ENCODE measurements at places on chromosomes 1 and 21.

GRCh38 chr1:209249280-209249670 lies 334.2 kb upstream of the CAMK1G start:
- no peak for DNase-seq

DNA sequence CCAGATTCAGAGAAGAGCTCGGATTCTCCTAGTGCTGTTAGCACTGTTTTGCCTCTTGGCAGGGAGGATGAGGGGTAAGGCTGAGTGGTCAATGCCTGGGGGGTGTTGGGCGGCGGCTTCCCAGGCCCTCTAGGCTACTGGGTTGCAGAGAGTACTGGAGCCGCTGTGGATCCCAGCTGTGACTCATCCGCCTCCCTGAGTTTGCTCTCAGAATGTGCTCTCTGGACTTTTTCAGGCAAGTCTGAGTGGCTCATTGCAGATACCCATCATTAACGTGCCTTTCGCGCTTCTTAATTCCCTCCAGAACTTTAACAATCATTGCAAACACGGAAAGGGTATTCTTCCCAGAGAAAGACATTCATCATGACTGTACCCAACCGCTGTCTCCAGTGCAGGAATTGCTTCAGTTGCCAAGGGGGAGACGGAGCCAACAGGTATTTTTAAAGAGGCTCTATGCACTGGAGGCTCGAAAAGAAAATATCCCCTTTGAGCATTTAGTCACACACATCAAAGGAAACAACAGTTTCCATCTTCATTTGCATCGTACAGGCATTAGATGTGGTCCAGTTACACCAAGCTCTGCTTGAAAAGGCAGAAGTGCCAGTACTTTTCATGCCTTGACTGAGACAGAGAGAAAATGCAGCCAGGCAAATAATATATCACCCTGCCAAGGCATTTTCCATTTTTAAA lies 14.4 kb upstream of the CAMTA1 start:
- DNase-seq = peak; percentile 59

DNA sequence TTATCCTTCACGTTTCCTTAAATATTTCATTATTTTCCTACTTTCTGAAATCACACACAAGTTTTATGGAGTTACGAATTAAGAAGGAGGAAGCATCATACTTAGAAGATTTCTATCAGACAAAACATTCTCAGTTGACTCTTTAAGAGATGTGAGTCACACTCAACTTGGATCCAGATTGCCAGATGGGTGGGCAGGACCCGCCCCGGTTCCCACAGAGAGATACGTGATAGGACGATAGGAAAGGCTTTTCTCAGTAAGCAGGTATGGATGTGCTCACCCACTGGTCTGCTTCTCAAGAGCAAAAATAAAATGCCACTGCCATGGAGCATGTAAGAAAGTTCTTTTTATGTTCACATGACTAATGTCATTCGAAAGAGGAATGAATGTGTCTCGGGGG lies 392.6 kb downstream of the MRPL39 start:
- DNase-seq = no peak

- peak; percentile 8 for DNase-seq
Measured at GRCh38 chr1:100943533-100943932, 47.6 kb downstream of the SLC30A7 start.

- DNase-seq = no peak
Measured at GRCh38 chr21:28779914-28780313, 212.8 kb downstream of the LTN1 start.

- DNase-seq = no peak
Measured at GRCh38 chr1:176338877-176339276, 124.1 kb upstream of the PAPPA2 start.

GRCh38 chr1:91781371-91781825 lies 104.6 kb downstream of the TGFBR3 start:
- DNase-seq = peak; percentile 96

GRCh38 chr1:18575620-18576019 lies 55.0 kb upstream of the PAX7 start:
- DNase-seq = peak; percentile 27

DNA sequence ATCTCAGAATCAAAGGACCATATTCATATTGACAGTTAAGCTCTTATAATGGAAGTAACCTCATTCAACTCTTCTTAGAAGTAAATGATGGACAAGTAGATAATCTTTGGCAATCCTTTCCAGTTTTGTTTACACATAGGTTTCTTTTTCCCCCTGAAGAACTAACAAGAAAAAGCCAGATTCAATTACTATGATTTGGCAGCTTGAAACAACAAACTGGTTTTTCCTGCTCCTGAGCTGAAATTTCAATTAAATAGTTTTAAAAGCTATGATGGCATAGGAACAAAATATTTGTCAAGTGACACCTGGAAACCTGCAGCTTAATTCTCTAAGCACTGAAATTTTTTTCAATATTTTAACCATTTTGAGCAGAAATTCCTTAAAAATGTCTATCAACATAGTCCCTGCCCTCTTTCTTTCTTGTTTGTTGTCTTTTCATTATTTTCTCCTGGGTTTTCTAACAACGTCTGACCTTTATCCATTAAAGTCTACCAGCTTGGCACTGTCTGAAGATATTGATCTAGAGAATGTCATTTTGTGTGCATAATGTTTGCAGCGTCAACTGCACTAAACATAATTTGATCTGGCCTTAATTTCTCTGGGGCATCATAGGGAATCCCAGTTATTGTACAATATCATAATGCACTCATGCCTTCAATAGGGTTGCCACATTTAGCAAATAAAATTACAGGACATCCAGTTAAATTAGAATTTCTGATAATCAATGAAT lies 4.0 kb upstream of the SLC35A3 start:
- no peak for DNase-seq

DNA sequence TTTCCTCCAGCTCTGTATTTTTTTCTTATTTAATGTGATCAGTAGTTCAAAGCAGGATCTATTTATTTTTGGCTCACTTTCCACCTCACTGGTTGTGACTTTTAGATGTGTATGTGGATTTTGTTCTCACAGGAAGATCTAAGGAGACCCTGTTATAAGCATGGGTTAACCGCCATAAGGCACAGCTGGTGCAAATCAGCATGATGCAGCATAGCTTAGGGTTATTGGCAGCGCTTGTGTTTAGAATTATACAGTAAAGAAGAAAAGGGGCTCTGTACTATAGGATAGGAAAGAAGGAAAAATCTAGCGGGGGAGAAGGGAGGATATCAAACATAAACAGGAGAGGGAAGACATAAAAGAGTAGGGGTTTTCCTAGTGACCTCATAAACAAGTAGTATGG lies 26.9 kb upstream of the RGL1 start:
- DNase-seq = no peak

GRCh38 chr1:160459056-160459455 lies 58.7 kb downstream of the VANGL2 start:
- DNase-seq = peak; percentile 60

- DNase-seq = peak; percentile 81
Measured at GRCh38 chr1:228860911-228861831, 125.9 kb downstream of the RHOU start.

DNA sequence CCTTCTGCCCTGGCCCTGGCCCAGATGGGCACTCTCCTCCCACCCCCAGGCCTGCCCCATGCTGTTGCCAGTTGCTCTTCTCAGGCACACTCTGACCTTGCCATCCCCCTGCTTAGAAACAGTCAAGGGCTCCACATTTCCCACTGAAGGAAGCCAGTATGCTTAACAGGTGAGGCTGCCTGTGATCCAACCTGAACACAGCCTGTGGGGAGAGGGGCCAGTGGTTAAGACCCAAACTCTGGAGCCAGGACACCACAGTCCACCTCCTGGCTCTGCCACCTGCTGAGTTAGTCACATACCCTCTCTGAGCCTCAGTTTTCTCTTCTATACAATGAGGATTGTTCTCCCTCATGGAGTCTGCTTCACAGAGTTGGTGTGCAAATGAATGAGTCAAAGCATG lies 526.9 kb downstream of the MATN1 start:
- no peak for DNase-seq

DNA sequence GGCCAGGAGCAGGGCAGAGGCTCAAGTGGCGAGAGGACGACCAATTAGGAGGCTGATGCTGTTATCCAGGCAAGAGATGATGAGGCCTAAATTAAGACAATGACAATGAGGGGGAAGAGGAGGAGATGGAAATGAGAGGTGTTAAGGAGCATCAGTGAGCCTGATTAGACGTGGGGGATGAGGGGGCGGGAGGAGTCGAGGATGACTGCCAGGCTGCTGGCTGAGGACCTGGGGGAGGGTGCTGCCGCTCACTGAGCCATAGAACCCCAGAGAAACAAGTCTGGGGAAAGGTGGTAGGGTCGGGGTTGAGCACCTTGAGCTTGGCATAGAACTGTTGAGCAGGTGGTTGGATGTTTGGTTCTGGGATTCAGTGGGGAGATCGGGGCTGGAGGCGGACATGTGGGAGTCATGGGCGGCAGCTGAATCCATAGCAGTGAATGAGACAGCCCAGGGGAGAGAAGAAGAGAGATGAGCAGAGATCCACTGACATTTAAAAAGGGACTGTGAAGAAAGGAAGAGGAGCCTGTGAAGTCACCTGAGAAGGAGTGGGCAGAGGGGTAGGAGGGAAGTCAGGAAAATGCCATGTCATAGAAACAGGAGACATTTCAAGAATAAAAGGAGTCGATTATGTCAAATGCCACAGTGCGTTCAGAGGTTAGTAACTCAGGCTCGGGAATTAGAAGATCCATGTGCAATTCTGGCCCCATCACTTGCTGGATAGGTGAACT lies 28.5 kb downstream of the DLGAP3 start:
- no peak for DNase-seq

DNA sequence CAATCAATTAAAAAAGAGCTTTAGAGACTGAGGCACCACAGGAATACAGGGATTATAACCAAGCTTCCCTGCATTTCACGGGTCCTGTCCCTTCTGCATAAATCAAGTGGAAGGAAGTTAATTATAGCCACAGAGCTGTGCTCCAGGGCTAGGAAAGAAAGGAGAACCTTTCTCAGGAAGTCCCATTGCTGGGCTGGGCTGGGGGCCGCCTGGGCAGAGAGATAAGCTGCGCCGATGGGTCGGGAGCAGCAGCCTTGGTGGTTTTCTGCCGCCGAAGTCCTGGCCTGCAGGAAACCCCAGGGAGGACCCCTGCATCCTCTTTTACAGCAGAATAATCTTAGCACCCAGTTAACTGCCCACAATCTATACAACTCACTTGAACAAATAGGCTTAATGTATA lies 12.6 kb upstream of the CD34 start:
- DNase-seq = no peak

GRCh38 chr1:224783006-224783651 lies 146.3 kb upstream of the DNAH14 start:
- DNase-seq = no peak

Measured in fibroblast of skin of scalp (primary cell).